Renal cortex interstitium (tissue), 15 donors: ENCODE measurements at places on chromosomes 12 and 14. TPM values are rescaled to one million over a fixed set of nuclear protein-coding genes. Genes with fewer than 3 reads are reported as not detected.

DNA sequence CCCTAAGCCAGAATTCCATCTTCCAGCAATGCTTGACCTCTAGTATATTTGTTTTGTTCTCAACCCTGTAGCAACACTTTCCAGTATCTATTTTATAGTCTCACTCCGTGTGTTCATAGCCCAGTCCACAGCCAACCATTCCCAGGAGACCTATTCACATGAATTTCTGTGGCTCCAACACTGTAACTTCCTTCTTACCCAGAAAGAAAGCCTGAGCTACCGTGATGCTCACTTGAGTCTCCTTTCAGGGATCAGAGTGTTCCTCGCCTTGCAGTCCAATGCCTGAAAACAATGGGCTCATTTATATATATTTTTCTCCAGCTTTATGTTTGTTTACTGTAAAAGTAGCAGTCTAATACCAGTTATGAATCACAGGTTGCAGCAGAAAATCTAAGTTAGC is 645.0 kb upstream of the NOVA1 start:
- DNase-seq, result no peak

DNA sequence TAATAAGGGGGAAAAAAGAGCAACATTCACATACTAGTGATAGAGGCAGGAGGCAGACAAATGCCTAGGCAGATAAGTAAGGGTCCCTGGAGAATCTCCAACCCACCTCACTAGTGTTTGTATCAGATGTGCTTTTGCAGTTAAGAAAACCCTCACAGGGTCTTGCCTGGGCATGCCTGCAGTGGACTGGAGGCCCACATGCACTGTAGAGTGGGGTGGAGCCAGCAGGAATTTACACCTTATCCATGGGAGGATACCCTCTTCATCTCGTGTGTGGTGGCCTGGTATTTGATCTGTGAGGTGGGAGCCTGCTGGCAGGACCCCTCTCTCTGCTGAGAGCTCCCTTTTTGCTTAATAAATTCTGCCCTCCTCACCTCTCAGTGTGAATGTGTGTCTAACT is 238.0 kb upstream of the SLC16A7 start:
- DNase-seq, result no peak

DNA sequence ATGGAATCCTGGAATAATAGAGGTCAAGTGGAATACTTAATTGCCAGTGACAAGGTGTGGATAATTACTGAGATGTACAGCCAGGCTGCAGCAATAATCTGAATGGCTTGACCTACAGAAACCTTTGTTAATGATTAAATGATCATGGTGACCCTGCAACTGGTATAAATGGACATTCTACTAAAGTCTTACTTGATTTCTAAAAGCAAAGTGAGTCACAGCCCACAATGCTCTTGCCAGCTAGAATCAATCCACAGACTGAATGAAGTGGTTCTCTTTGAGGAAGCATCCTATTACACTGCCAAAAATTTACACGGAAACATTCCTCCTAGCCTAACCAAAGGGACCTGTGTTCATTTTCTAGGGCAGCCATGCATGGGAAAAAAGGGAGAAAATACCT is 518.5 kb downstream of the SOX5 start:
- no peak for DNase-seq

DNA sequence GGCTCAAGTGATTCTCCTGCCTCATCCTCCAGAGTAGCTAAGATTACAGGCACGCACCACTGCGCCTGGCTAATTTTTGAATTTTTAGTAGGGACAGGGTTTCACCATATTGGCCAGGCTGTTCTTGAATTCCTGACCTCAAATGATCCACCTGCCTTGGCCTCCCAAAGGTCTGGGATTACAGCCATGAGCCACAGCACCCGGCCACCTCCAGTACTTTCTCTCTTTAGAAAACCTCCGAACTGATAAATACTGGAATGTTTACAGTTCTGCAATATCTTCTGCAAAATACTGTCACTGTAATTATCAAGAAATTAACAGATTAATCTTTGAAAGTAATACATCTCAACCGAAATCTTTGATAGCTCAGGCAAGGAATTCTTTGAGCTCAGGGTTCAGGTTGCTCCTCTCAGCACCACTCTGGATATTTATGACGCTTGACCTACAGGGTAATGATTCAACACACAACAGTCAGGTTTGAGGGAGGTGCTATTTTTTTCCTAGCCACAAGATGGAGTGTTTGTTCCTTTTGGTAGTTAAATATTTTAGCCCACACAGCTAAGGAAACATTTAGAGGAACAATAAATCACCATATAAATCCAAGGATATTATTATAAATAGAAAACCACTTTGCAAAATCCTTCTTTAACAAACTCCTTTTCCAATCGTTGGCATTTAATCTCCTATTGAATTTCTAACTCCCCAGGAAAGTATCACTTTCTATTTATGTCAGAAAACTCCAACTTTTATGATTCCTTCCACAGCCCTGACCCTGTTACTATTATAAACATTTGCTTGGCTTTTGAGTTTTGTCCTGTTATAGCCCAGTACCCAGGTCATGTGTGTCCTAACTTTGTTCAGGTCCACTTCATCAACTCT is 48.6 kb upstream of the GTF2A1 start:
- peak; percentile 87 for DNase-seq

GRCh38 chr14:69855180-69855832 is 23.9 kb upstream of the SMOC1 start:
- no peak for DNase-seq

DNA sequence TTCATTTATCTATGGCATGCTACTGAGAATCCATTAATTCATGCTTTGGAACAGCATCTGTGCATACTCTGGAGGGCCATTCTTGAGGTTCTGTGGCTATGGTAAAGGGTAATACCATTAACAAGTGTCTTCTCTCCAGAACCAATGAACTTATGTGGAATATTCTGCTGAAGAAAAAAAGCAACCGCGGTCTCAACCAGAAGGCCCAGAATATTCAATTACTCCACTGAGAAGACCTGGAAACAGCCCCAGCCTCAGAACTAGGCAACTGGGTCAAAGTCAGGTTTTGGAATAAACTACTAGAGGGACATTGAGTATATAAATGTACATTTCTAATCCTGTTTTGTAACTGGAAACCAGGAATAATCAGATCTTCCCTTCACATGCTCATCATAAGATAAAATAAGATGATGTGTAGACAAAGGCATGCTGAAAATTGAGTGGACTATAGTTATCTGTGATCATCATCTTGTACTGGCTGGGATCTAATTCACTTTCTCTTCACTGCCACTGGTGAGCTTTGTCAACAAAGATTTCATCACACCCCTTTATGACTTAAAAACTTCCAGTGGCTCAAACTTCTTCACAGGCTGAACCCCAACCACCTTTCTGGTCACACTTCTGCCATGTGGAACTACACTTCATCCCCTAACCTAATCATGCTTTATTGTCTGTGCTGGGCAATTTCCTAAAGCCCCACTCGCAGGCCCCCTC is 6.0 kb downstream of the SPTB start:
- no peak for DNase-seq

CCNT1 gene
- polyA plus RNA-seq, result 32.4 TPM

DNA sequence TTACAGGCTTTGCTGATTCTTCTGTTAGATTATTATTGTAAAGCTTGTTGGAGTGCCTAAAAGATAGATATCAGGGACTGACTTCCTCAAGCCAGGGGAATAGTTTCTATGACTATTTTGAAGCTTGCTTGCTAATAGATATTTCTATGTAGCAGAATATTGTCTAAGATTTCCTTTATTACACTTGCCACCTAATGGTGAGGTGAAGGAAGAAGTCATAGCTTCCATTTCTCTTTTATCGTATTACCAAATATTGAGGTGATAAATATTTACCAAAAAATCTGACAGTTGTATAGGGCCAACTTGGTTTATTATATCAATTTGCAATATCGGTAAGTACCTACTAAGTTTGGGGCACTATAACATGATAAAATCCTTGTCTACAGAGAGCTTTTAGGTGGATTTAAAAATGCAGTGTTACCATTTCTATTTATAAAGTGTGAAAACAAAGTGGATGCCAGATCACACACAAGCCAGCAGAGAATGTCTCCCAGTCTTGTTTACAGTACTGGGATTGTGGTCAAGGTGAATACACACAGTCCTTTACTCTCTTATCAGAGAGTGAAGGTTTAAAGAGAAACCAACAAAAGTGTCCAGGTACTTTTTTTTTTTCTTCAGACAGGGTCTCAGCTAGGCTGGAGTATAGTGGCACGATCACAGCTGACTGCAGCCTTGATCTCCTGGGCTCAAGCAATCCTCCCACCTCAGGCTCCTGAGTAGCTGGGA is 137.9 kb downstream of the IGF1 start:
- no peak for DNase-seq

EGLN3 gene
- polyA plus RNA-seq, result 19.3 TPM

GRCh38 chr14:95352481-95352880 is 32.8 kb upstream of the CLMN start:
- no peak for DNase-seq

GLT8D2 gene
- polyA plus RNA-seq, result 12.1 TPM

AKAP6 gene
- polyA plus RNA-seq, result 2.6 TPM

DNA sequence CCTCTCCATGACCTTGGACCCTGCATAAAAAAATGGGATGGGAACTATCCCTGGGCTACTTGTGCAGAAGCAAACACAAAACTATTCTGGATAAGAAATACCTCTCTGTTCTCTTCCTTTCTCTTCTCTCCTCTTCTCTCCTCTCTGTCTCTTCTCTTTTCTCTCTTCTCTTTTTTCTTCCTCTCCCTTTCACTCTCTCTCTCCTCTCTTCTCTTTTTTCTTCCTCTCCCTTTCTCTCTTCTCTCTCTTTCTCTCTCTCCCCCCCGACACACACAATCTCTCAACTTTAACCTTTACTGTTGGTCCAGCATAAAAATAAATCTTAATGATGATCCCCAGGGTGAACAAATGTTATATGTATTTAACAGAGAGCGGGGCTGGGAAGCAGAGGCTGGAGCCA is 141.4 kb downstream of the SRGAP1 start:
- DNase-seq, result no peak

DNA sequence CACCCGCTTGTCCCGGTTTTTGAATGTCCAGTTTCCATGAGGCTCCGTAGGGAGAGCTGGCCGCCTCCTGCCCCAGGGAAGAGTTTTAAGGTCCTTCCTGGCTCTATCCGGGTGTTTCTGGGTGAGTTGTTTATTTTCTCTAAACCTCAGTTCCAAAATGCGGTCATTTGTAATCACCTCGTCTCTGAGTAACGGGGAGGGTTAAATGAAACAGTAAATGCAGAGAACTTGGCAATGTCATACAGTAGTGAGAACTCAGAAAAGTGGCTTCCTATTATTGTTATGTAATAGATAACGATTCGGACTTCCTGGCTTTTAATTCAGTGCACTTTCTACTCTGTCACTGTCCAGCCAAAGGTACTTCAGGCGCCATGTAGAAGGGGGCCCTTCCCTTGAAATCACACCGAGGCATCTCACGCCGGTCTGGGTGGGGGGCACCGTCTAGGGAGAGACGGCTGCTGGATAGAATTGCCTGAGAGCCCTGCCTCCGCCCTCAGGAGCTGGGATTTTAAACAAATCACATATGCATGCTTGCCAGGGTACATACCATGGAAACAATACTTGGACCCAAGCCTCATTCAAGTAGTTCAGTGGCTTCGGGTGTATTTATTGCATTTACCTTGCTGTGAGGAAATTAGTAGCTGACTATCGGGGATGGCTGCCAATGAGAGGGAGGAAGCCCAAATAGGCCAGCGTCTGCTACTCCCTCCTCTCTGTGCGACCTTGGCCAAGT is 26.4 kb downstream of the NOS1 start:
- DNase-seq, result no peak

KLRF1 gene
- 0.88 TPM for polyA plus RNA-seq

DNA sequence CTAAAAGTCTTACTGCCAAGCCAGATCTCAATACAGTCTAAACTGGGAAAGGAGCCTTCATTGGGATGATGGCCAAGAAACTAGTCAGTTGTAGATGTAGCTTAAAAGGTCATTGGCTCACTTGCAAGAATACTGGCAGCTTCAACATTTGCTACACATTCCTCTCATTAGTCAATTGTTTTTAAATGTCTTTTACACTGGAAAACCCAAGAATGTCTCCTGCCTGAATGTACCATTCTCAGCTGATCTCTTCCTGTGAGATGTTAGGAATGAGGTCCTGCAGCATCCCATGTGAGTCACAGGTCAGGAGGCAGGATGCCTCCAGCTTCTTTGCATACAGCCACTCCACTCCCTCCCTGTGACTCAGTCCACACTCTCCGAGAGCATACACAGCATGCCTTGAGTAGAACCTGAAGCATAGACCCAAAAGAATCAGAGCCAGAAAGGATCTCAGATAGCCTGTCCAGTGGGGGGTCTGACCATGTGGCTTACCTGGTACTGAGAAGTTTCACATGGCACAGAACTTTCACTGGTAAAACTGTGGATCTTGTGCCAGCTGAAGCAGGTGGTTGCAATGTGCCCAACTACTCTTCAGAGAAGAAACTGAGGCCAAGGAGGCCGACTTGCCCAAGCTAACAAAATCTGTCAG is 56.0 kb upstream of the HECTD1 start:
- no peak for DNase-seq

BRMS1L gene
- polyA plus RNA-seq, result 17.8 TPM

DNA sequence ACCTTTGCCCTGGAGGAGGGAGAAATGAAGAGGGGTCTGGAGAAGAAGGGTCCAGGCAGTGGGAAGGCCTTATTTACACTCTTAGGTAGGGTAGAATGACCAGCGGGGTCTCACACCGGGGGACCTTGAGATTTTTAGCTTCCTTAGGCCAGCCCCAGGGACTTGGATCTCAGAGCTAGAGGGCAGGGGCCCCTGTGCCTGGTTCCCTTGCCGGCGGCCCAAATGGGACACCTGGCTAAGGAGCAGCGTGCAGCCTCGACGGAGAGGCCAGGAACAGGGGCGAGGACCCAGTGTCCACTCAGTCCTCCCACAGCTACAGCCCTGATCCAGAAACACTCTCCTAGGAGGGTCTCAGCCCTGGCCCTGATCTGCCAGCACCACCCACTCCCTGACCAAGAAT is 41.8 kb downstream of the DIO3 start:
- no peak for DNase-seq

DNA sequence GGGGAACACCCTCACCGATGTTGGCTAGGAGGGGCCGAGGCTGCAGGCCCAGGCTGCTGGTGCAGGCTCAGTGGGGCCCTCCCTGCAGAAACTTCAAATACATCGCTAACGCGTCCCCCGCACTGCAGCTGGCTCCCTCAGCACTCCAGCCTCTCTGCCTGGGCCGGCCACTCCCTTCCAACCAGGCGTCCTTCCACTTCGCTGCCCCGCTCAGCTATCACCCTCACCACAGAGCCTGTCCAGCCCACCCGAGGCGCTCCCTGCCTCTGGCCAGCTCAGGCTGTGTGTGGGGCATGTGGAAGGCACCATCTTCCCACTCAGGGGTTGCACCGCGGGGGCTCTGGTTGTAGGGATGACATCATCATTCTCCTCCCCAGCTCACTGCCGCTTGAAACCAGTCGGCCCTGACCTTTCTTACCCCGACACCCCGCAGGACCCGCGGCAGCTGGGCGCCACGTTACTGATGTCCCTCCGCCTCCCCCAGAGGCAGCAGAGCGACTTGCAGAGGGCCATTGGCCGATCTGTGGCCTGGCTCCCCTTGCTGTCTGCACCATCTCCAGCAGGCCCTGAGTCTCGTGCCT is 199.9 kb upstream of the RTL1 start:
- DNase-seq, result no peak
